ENCODE measurements at places on chromosomes 4 and X. TPM values are rescaled to one million over a fixed set of nuclear protein-coding genes. Genes with fewer than 3 reads are reported as not detected.

MAGEA2 gene
- not detected for total RNA-seq

P2RY4 gene
- total RNA-seq = not detected

WDFY3 gene
- total RNA-seq = 0.53 TPM

DNA sequence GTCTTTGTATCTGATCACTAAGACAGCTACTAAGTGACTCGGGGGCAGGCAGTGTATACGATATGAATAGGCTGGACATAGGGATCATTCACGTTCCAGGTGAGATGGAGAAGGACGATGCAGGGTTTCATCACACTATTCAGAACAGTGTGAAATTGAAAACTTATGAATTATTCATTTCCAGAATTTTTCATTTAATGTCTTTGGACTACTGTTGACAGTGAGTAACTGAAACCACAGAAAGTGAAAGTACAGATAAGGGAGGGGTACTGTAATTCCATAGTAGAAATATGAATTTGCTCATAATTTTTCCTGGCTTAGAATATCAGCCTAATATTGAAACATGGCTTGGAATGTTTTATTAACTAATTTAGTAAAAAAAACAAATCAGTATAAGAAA is 24.4 kb downstream of the TMEM144 start:
- H3K4me3 ChIP-seq = no peak overlapping the region
- no peak for DNase-seq
- H3K27ac ChIP-seq = no peak overlapping the region
- no peaks in the 10 kb centered on the region for H3K4me1 ChIP-seq

GRCh38 chr4:48196758-48197504 is 62.9 kb upstream of the TXK start:
- no peak overlapping the region for H3K27ac ChIP-seq
- no peaks in the 10 kb centered on the region for H3K4me1 ChIP-seq
- no peaks in the 10 kb centered on the region for H3K36me3 ChIP-seq
- DNase-seq = no peak
- no peaks in the 10 kb centered on the region for H3K27me3 ChIP-seq

DNA sequence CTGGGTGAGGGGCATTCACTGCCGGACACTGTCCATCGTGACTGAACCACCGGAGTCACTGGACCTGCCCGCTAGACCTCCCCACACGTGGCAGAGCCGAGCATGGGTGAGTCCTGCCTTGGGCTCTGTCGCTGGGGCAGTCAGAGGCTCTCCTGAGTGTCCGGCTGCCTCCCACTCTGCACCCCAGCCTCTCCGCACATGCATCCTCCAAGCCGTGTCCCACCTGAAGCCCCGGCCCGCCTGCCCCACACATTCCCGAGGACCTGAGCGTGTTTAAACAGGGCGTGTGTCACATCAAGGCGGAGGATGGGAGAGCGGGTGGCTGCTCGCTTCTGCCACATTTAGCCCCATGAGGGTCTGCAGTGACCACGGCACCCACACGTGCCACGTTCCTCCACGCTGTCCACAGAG is 4.7 kb downstream of the CPLX1 start:
- H3K36me3 ChIP-seq = no peaks in the 10 kb centered on the region
- H3K27me3 ChIP-seq = peaks cover 27% of the 10 kb centered on the region
- H3K27ac ChIP-seq = no peak overlapping the region

DNA sequence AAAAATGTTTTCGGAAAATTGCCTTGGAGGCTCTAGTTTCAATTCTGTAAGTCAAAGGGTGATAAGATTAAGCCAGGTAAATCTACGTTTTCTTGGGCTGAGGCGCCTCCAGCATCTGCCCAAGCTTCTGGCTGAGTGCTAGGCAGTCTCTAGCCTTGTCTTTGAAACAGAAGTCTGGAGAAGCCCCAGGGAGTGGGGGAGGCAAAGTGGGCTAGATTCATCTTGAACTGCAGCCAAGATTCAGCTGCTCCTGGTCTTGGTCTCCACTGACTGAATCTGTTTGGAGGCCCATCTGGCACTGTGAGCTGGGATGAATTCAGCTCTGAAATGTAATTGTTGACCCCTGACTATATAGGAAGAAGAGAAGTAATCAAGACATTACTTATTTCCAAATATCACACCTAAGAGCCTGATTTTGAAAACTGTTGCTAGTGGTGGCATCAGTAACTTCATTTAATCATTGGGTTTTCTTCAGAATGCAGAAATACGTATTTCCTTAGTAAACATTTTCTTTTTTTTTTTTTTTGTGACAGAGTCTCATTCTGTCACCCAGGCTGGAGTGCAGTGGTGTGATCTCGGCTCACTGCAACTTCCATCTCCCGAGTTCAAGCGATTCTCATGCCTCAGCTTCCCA is 187.3 kb upstream of the LEF1 start:
- DNase-seq = peak; percentile 40
- no peak overlapping the region for H3K27ac ChIP-seq
- H3K4me3 ChIP-seq = peak overlapping the region; percentile 24
- H3K36me3 ChIP-seq = no peaks in the 10 kb centered on the region

GRCh38 chr4:186886759-186887158 is 163.1 kb upstream of the FAT1 start:
- H3K27me3 ChIP-seq = no peaks in the 10 kb centered on the region
- H3K4me1 ChIP-seq = no peaks in the 10 kb centered on the region
- no peak overlapping the region for H3K27ac ChIP-seq
- no peak for DNase-seq
- no peak overlapping the region for H3K4me3 ChIP-seq

DNA sequence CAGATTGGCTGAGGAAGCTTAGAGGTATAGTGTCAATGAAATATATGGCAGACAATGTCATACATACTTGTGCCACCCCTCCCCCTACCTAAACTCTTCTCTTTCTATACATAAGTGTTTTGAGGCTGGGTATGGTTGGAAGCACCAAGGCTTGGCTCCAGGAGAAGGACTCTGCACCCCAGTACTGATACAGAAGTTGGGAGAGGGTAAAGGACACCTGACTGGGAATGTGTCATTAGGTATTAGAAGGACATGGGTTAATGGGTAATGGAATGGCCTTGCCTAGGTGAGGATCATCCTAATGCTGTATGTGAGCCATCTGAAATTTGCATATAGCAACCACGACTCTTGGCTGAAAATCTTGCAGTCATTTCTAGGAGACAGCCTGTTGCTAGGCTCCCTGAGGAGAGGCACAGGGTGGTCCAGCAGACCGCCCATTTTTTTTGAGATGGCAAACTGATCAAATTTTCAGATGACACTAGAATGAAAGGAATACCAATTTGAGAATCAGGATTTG is 26.8 kb upstream of the AP1S2 start:
- DNase-seq = no peak
- H3K4me3 ChIP-seq = no peak overlapping the region
- H3K27me3 ChIP-seq = no peaks in the 10 kb centered on the region
- no peaks in the 10 kb centered on the region for H3K4me1 ChIP-seq
- no peaks in the 10 kb centered on the region for H3K36me3 ChIP-seq
- H3K27ac ChIP-seq = no peak overlapping the region

- H3K4me1 ChIP-seq = no peaks in the 10 kb centered on the region
- no peaks in the 10 kb centered on the region for H3K36me3 ChIP-seq
- no peak overlapping the region for H3K27ac ChIP-seq
- no peak for DNase-seq
- no peaks in the 10 kb centered on the region for H3K27me3 ChIP-seq
These were observed 253.1 kb upstream of the EDA2R start for GRCh38 chrX:66892004-66892403.
